ENCODE measurements at places on chromosomes 12 and 14.

GRCh38 chr12:67099858-67100257, 169.3 kb upstream of the CAND1 start:
- no peak for DNase-seq

- no peak for DNase-seq
These were observed 2.4 kb upstream of the KRT7 start for GRCh38 chr12:52230364-52231281.

GRCh38 chr14:77459072-77459723, 1.3 kb downstream of the AHSA1 start:
- DNase-seq: peak; percentile 22

DNA sequence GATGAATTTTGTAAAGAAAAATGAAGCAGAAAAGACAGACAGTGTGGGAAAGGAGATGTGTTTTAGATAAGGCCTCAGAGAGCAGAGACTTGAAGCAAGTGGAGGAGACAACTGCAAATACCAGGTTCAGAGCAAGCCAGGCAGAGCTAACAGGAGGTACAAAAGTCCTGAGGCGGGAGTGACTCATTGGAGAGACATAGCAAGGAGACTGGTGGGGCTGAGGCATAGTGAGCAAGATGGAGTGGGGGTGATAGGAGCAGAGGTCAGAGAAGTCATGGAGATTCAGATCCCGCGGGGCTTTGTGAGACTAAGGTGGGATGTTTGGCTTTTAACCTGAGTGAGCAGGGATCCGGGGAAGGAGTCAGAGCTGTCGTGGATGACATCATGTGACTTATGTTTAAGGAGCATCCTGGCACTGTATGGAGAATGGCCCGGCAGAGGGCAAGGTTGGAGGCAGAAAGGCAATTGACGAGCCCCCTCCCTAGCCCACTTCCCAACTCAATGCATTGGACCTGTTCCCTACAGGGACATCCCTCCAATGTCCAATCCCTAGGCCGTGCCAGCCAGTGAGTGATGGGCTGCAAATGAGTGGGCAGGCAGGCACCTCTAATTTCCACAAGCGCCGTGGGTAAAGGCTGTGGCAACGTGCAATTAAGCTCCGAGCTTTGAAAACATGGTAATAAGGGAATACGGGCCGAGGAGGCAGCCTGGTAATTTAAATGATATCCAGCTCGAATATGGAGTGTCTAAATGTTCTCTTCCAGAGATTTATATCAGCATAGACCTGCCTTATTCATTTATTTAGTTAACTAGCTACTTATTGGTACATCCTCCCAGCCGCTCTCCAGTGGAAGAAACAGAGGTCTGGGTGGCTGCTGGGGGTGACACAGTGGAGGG, 206.8 kb upstream of the LHX5 start:
- DNase-seq: no peak

DNA sequence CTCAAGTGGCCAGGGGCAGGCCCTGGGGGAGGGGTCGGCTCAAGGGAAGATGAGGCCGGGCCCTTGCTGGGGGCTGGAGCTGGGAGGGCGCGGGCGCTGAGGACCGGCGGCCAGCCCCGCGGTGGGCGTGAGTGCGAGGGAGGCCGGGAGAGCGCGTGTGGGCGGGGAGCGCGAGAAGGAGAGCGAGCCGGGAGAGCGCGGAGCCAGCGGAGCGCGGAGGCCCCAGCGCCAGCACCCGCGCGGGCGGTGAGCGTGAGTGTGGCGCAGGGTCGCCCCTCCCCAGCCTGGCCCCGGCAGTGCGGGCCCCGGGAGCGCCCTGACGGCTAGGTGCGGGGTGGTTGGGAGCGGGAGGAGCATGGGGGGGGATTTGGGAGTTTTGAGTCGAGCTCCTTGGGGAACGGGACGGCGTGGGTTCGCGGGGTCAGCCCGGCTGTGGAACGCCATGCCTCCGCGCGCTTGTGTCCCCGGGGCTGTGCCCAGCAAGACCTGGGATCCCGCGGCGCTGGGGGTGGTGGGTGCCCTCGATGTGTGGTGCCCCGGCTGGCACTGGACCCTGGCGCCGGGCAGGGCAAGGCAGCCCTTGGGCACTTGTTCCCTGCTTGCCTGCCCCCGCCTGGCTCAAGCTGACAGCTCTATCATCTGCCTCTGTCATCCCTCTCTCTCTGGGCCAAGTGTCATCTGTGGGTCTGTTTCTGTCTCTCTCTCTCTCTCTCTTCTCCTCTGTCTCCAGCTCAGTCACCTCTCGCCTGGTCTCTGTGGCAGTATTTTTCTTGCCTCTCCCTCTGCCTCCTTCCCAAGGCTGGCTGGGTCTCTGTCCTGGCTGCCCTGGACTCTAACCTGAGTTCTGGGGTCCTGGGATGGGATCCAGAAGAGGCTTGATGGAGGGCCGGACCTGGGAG, at the start of gene LBHD2:
TSS of gene LBHD2 (plus strand) at position 190 of the 899 bp plus-strand sequence. CDS start 1,803 bp downstream, outside the sequence.
- no peak for DNase-seq

- no peak for DNase-seq
These were observed 98.9 kb downstream of the RBM19 start for GRCh38 chr12:113867258-113867657.

DNA sequence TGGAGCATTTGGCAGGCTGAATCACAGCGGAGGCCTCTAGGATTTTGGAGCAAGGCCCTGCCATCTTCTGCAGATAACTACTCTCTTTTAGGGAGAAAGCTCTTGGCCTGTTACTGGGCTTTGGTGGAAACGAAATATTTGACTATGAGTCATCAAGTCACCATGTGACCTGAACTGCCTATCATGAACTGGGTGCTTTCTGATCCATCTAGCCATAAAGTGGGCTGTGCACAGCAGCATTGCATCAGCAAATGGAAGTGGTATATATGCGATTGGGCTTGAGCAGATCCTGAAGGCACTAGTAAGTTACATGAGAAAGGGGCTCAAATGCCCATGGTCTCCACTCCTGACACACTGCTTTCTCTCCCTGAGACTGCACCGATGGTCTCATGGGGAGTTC, 21.1 kb downstream of the GYS2 start:
- no peak for DNase-seq

- DNase-seq: no peak
These were observed 2.4 kb upstream of the NUMB start for GRCh38 chr14:73460691-73461127.

DNA sequence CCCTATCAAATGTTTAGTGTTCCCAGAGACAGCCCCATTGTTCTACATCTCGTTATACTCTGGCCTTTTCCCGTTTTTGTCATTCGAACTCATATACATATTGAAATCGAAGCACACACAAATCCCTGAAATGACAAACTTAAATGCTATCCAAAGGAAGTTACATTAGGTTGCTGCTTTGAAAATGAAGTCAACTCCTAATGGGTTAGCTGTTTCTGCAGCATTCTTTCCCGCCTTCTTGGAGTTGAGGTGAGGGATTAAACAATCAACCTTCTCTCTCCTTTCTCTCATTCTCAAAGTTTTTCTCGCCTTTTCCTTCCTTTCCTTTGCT, 642 bp upstream of the PHC1 start:
- no peak for DNase-seq

DNA sequence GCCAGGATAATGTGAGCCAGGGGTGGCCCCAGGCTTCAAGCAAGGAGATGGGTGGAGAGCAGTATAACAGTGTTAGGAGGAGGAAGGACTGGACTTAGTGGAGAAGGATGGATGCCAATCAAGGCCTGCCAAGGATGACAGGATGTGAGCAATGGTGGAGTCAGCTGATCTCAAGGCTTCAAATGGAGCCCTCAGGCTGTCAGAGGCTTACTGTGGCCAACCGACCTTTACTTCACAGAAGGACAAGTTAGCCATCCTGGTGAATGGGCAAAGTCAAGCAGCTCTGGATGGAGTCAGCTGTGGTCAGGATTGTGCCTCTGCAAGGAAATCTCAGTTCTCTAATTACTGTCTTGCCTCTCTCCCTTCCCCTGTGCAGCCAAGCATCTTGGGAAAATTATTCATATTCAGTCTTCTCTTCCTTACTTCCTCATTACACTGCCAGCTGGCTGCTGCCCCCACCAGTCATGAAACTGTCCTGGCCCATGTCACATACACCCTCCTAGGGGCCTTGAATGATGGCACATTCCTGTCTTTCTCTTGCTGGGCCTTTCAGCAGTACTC, 7.6 kb upstream of the STAT6 start:
- no peak for DNase-seq

- no peak for DNase-seq
These were observed 882.4 kb downstream of the DIO2 start for GRCh38 chr14:79328863-79329262.

- no peak for DNase-seq
These were observed 167.4 kb upstream of the RGS6 start for GRCh38 chr14:71764701-71765382.

GRCh38 chr14:65412856-65413738, 567 bp downstream of the FUT8 start:
- peak; percentile 8 for DNase-seq

DNA sequence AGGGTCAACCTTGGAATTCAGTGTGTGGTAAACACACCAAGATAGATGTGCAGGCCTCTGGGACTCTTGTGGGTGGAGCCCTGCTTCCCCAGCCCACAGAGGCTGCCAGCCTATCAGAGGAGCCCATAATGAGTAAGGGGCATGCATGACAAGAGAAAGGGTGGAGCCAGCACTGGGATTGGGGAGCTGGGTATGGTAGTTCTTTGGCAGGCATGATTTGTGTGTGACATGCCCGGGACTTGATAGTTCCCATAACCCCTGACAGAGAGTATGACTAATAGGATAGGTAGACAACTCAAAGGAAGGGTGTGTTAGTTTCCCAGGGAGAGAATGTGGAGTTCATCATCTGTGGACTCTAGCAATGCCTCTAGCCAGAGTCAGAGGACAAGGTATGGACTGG, 143.0 kb downstream of the EMP1 start:
- no peak for DNase-seq

DNA sequence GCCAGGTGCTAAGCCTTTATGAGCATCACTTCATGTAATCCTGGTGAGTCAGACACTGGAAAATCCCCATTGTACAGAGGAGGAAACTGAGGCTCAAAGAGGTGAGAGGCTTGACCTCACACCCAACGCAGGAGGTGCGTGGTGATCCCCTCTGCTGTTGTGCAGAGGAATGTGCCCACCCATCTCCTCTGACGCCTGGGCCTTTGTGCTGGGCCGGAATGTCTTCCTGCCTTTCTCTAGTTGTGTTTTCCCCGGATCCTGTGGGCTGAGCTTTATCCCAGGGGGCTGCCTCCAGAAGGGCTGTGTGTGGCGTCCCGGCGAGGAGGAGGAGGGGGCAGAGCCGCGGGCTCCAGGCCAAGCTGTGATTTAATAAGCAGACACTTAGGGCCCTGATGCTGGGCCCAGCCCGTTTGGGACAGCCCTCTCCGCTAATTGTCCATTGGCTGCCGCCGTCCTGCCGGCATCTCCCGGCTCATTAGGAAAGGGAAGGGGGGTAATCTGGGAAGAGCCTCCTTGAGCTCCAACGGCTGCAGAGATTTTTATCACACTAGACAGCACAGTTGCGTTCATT, 653.6 kb downstream of the MED13L start:
- no peak for DNase-seq

GRCh38 chr12:130748786-130749185, 32.7 kb upstream of the RIMBP2 start:
- no peak for DNase-seq

DNA sequence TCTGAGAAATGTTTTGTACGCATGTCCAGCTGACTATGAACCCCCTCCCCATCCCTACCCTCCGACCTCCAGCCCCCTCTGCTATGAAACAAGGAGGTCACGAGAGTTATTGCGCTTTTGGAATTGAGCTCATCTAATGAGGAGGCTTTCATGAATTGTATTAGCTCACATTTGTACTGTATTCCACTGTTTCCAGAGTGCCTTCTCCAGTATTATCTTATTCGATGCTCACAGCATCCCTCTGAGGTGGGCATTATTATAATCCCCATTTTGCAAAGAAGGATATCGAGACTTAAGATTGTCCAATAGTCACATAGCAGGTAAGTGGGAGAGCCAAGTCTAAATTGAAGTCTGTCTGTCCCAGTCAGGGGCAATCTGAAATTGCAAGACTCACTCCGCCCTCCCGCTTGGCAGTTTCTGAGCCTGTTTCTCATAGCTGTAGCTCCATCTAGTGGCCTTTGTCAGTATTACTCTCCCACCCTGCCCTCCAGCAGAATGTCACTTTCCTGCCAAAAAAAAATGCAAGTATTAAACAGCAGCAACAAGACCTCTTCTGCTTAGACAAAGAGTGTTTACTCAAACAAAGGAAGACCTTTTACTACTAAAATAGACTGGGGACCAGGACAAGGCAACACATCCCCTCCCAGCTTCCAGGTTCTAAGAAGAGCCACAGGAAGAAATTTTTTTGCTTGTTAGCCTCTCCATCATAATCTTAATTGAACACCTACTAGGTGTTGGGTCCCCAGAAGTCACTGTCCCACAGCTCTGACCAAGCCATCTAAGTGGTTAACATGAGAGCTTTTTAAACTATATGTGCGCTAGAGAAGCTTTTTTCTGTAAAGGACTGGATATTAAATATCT, 48.6 kb upstream of the TMEM233 start:
- peak; percentile 9 for DNase-seq

GRCh38 chr14:95340201-95340697, 20.5 kb upstream of the CLMN start:
- no peak for DNase-seq

GRCh38 chr14:56342494-56342942, 224.3 kb downstream of the PELI2 start:
- no peak for DNase-seq

- DNase-seq: no peak
These were observed 79.0 kb downstream of the PLCZ1 start for GRCh38 chr12:18658829-18659228.

DNA sequence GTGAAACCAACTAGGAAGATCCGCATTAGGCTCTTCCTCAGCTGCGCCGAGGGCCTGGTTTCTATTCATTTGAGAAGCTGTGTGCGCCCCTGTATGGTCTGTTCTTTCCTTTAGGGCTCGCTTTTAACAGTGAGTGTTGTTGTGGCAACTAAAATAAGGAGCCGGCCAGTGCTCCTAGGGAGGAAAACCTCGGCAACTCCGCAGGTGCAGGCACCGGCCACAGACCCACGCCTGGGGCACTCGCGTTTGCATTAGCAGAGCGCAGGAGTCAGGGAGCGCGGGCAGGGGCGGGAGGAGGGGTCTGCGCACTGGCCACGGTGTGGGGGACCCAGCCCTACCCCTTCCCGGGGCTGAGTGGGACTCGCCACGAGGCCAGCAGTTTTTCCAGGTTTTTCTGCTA, 50.5 kb downstream of the STX2 start:
- DNase-seq: no peak

GRCh38 chr12:92814584-92814983, 111.8 kb downstream of the PLEKHG7 start:
- no peak for DNase-seq

DNA sequence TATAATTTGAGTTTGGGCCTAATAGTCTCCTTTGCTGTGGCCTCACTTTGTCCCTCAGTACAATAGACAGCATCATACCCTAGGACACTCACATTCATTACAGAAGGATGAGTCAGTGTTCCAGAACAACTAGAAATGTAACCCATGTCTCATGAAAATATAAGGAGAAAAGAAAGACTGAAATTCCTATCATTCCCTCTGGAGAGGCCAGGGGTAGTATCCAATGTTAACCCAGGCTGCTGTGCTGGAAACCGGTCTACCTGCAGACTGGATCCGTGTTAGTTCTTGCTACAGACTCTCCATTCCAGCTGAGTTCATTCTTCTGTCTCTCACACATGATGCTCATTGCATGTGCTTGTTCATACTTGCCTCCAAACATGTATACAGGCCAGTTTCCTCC, 75.8 kb upstream of the HOXC13 start:
- no peak for DNase-seq

GRCh38 chr12:44654646-44655639, 221.2 kb downstream of the NELL2 start:
- DNase-seq: no peak
